ENCODE measurements at places on chromosomes 13 and 19. TPM values are rescaled to one million over a fixed set of nuclear protein-coding genes. Genes with fewer than 3 reads are reported as not detected.
A peak's percentile ranks its signal among the peaks of the same experiment; 100 is the strongest.

DNA sequence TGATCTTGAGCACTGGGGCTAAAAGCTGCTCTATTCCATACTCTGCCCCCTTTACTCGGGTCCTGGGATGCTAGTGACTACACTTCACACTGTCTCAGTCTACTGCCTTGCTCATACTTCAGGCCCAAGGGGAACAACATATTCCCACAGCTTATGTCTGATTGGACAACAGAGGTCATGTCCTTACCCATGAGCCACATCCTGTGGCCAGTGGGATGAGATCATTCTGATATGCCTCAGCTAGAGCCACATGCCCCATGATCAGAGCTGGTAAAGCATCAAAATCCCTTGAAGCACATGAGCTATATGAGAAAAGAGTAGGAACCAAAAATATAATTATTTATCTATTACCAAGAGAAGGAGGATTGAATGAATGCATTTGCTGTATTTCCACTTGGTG is 290.1 kb upstream of the TSHZ3 start:
- H3K4me3 ChIP-seq = no peak overlapping the region
- no peak overlapping the region for H3K27ac ChIP-seq
- H3K36me3 ChIP-seq = no peaks in the 10 kb centered on the region

DNA sequence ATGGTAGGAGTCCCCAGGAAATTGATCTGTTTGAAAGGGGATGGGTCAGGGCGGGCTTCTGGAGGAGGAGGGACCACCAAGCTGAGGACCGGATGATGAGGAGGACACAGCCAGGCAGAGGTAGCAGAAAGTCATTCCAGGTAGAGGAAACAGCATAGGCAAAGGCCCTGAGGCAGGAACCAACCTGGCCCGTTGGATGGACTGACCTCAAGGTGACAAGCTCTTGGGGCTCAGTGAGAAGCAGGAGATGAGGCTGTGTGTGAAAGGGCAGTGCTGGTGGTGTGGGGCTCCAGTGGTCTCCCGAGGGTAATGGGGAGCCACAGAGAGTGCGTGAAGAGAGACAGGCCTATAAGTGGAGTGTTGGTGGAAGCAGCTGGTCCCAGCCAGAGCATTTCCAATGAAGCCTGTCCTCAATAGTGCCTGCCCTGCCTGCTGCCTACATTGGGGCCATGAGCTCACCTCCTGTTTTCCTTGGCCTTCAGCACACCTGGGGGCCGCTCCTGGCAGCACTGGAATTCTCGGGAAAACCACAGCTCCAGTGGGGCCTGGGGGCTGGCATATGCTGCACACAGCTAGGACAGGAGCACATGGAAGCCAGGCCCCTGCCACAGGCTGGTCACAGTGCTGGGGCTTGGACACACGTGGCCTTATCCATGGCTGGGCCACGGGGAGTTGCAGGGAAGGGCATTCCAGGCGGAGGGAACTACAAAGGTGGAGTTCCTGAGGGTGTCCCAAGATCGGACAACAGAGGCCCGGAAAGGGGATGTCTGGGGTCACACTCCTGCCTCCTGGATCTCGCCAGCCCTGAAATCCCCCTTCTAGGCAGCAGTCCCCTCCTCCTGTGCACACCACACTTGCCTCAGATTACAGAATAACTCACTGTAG is 2.3 kb upstream of the COMP start:
- no peaks in the 10 kb centered on the region for H3K4me1 ChIP-seq
- H3K27me3 ChIP-seq = peaks cover 100% of the 10 kb centered on the region
- DNase-seq = peak; percentile 52
- H3K36me3 ChIP-seq = no peaks in the 10 kb centered on the region
- no peak overlapping the region for H3K4me3 ChIP-seq

- H3K36me3 ChIP-seq = peaks cover 45% of the 10 kb centered on the region
- no peak overlapping the region for H3K4me3 ChIP-seq
- no peak overlapping the region for H3K27ac ChIP-seq
- DNase-seq = no peak
- no peaks in the 10 kb centered on the region for H3K27me3 ChIP-seq
- H3K4me1 ChIP-seq = no peaks in the 10 kb centered on the region
Measured at GRCh38 chr19:16383584-16384161, 59.0 kb downstream of the KLF2 start.

- H3K4me1 ChIP-seq = no peaks in the 10 kb centered on the region
- DNase-seq = no peak
- H3K27ac ChIP-seq = no peak overlapping the region
- H3K4me3 ChIP-seq = no peak overlapping the region
Measured at GRCh38 chr13:20968745-20969144, 66.2 kb upstream of the XPO4 start.

DNA sequence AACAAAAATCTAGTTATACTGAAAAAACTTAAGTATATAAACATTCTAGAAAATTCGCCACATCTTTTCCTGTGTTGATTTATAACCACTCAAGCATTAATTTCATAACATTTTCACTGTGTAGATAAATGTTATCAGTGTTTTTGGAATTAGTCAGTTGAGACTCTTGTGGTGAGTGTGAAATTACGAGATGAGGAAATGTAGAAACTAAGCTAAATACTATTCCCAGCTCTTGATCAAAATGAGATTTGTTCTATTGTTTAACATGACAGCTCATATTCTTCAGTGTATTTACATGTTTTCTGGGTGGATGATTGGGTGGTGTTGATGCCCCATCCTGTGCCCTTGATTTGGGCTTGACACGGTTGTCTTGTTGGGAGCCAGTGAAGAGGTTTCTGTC is 406.8 kb downstream of the DACH1 start:
- H3K27ac ChIP-seq = no peak overlapping the region
- no peaks in the 10 kb centered on the region for H3K27me3 ChIP-seq

DNA sequence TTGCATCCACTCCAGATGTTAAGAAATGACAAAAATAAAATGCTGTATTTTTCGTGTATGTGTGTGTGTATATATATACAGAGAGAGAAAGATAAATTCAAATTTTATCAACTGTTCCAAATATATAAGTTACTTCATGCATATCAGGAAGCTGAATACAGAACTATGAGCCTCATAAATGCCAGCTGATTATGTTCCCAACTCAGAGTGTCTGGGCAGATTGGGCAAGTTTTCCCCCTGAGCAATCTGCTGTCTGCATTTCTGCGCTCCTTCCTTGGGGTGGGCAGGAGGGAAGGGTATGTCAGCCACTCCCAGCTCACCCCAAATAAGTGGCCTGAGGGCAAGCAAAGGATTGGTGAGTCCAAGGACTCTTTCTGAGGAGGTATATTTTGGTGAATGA is 154.1 kb downstream of the DCLK1 start:
- no peaks in the 10 kb centered on the region for H3K36me3 ChIP-seq
- no peak overlapping the region for H3K27ac ChIP-seq
- H3K4me3 ChIP-seq = no peak overlapping the region
- no peaks in the 10 kb centered on the region for H3K27me3 ChIP-seq

GRCh38 chr19:49133621-49134454 is 14.5 kb downstream of the PPFIA3 start:
- H3K27me3 ChIP-seq = no peaks in the 10 kb centered on the region
- H3K4me3 ChIP-seq = no peak overlapping the region
- H3K27ac ChIP-seq = no peak overlapping the region
- no peaks in the 10 kb centered on the region for H3K36me3 ChIP-seq
- no peaks in the 10 kb centered on the region for H3K4me1 ChIP-seq
- DNase-seq = peak; percentile 95

DNA sequence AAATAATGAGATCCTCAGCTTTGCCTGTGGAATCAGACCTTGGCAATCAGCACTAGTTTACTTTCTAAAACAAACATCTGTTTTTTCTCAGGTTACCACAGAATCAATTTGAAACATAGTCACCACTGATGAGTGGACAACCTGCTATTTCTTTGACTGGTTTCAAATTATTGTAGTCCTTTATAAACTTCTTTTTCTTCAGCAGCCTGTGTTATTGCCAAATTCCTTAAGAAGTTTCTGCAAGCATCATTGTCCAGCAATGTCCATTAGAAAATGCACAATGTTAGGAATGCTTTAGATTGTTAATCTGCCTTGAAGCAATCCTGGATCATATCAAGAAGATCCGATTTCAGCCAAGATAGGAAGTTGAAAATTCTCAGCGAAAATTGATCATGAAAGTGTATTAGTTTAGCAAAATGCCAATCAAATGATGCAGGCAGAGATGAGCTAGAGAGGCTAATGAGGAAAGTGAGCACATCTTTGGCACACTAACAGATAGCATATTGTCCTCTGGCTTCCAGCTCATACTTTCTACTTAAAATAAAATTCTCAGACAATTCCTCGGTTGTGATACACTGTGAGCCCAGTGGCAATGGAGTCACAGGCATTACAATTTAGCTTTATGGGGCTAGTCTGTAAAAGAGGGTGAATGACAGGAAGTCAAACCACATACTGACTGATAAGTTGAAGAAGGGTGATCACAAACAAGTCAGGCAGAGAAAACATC is 270.6 kb downstream of the SLITRK6 start:
- H3K27me3 ChIP-seq = no peaks in the 10 kb centered on the region
- DNase-seq = no peak
- no peaks in the 10 kb centered on the region for H3K36me3 ChIP-seq
- no peak overlapping the region for H3K4me3 ChIP-seq
- H3K4me1 ChIP-seq = no peaks in the 10 kb centered on the region

The IL4I1 gene
- 1.2 TPM for total RNA-seq

DNA sequence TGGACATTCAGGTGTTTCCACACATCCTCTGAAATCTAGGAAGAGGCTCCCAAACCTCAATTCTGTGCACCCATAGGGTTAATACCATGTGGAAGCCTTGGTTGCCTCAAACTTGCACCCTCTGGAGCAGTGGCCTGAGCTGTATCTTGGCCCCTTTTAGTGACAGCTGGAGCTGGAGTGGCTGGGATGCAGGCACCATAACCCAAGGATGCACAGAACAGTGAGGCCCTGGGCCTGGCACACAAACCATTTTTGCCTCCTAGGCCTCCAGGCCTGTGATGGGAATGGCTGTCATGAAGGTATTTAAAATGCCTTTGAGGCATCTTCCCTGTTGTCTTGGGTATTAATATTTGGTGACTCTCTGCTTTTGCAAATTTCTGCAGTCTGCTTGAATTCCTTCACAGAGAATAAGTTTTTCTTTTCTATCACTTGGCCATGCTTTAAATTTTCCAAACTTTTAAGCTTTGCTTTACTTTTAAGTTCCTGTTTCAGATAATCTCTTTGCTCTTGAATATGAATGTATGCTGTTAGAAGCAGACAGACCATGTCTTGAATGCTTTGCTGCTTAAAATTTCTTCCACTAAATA is 1594.5 kb upstream of the PCDH20 start:
- no peaks in the 10 kb centered on the region for H3K36me3 ChIP-seq
- DNase-seq = peak; percentile 51
- H3K27ac ChIP-seq = no peak overlapping the region

DNA sequence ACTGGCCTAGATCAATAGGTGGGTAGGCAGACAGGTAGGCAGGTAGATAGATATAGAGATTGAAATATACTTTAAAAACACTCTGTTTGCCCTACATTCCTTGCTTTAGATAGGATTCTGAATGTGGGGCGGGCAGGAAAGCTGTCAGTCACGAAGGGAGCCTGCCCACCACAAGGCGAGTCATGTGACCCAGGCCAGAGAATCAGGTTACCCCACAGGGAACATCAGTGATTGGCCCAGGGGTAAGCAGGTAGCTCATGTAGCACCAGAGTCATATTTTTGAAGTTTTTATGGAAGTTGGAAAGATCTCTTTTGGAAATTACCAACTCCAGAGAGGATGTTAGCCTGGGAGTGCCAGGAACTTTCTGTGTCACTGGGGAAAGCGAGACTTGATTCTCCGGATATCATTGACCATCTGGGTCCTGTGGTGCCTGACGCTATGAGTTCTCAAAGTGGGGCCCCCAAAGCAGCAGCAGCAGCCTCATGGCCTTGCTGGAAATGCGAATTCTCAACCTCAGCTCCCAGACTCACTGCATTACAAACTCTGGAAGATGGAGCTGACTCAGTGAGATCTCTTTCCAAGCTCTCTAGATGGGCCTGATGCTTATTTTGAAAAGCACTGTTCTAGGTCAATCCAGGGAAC is 60.3 kb downstream of the IRS2 start:
- H3K27me3 ChIP-seq = no peaks in the 10 kb centered on the region
- no peak overlapping the region for H3K27ac ChIP-seq
- peak; percentile 48 for DNase-seq
- H3K4me1 ChIP-seq = peaks cover 11% of the 10 kb centered on the region
- no peaks in the 10 kb centered on the region for H3K36me3 ChIP-seq
- H3K4me3 ChIP-seq = no peak overlapping the region

DNA sequence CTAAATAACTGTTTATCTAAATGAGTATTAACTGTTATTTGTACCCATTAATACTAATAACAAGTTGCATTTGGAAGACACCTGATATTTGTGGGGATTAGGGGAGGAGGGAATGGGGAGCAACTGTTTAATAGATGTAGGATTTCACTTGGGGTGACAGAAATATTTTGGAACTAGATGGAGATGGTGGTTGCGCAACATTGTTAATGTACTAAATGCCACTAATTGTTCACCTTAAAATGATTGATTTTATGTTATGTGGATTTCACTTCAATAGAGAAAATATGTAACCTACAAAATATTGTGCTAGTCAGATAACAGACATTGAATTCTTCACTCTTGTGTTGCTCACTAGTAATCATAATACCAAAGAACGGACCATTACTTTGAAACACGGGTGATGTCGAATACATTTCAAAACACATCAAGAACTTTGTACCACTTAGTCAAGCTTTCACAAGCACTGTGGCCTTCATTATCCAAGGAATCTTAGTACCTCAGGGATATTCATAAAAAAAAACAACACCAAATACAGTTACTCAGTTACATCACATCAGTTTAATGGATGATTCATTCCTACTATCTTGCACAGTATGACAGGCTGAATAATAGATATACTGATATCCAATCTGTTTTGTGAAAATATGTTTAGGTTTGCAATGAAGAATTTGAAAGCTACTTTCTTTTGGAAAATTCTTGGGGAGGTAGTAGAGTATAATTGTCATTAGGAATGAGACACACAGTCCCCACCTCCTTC is 721.8 kb downstream of the PCDH9 start:
- H3K4me3 ChIP-seq = no peak overlapping the region
- no peaks in the 10 kb centered on the region for H3K27me3 ChIP-seq
- DNase-seq = no peak

DNA sequence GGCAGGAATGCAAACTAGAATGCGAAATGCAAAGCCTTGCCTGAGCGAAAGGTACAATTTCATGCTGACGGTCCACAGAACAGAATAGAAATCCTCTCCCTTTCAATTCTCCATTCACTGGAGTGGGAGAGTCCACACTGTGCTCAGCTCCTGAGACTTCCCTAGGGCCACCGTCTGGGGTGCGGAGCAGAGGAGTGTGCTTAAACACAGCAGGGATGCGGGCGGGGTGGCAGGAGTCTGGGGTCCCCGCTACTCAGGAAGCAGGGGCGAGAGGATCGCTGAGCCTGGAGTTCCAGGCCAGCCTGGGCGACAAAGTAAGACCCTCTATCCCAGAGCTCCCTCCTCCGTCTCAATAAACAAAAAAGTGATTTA is 552 bp upstream of the ZNF816 start:
- peak overlapping the region; percentile 88 for H3K4me3 ChIP-seq
- DNase-seq = peak; percentile 76
- no peaks in the 10 kb centered on the region for H3K27me3 ChIP-seq
- H3K27ac ChIP-seq = peak overlapping the region; percentile 12
- no peaks in the 10 kb centered on the region for H3K4me1 ChIP-seq

The SLC7A9 gene
- not detected for total RNA-seq

- DNase-seq = no peak
- H3K27me3 ChIP-seq = no peaks in the 10 kb centered on the region
- H3K27ac ChIP-seq = no peak overlapping the region
Measured at GRCh38 chr19:39473443-39473960, 7.1 kb upstream of the TIMM50 start.

- H3K4me1 ChIP-seq = no peaks in the 10 kb centered on the region
- no peaks in the 10 kb centered on the region for H3K36me3 ChIP-seq
- H3K27ac ChIP-seq = no peak overlapping the region
Measured at GRCh38 chr19:23070353-23071146, 46.3 kb upstream of the ZNF730 start.

The CYP4F12 gene
- total RNA-seq = not detected
